ENCODE measurements at places on chromosomes 6 and 20.

- H3K27me3 ChIP-seq: peaks cover 4% of the 10 kb centered on the region
- no peak overlapping the region for H3K27ac ChIP-seq
- H3K4me3 ChIP-seq: no peak overlapping the region
- peaks cover 4% of the 10 kb centered on the region for H3K36me3 ChIP-seq
Observed at GRCh38 chr6:1645466-1646185, 35.9 kb downstream of the FOXC1 start.

- H3K4me1 ChIP-seq: peaks cover 5% of the 10 kb centered on the region
- no peak overlapping the region for H3K4me3 ChIP-seq
- H3K27me3 ChIP-seq: no peaks in the 10 kb centered on the region
- DNase-seq: no peak
- H3K27ac ChIP-seq: no peak overlapping the region
Observed at GRCh38 chr6:11412011-11412424, 125.5 kb upstream of the TMEM170B start.

- no peak for DNase-seq
- H3K4me3 ChIP-seq: no peak overlapping the region
- peaks cover 1% of the 10 kb centered on the region for H3K27me3 ChIP-seq
Observed at GRCh38 chr6:169589293-169589692, 112.5 kb downstream of the WDR27 start.

- H3K36me3 ChIP-seq: no peaks in the 10 kb centered on the region
- no peak overlapping the region for H3K4me3 ChIP-seq
- DNase-seq: no peak
Observed at GRCh38 chr6:151167034-151167433, 72.7 kb upstream of the AKAP12 start.

DNA sequence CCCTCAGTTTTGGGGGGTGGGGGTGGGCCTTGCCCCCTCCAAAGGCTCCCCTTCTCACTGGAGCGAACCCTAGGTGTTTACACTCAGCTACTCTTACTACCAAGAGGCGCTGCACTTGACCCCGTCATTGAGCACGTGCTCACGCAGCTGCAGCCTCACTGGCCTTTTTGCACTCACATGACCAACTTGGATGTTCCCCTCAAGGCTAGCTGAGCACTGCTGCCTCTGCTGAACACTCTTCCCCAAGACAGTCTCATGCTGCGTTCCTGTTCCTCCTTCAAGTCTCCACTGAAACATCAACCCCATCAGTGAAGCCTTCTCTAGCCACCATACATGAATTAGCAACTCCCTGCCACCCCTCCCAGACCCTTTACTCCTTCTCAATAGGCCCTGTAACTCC lies 4.0 kb downstream of the SOD2 start:
- peaks cover 4% of the 10 kb centered on the region for H3K27me3 ChIP-seq
- H3K27ac ChIP-seq: no peak overlapping the region
- H3K4me1 ChIP-seq: peaks cover 21% of the 10 kb centered on the region
- DNase-seq: no peak

- no peaks in the 10 kb centered on the region for H3K36me3 ChIP-seq
- H3K27ac ChIP-seq: no peak overlapping the region
- peaks cover 18% of the 10 kb centered on the region for H3K4me1 ChIP-seq
- no peak for DNase-seq
- H3K4me3 ChIP-seq: no peak overlapping the region
- H3K27me3 ChIP-seq: no peaks in the 10 kb centered on the region
Observed at GRCh38 chr6:44831002-44831610, 443.6 kb downstream of the CDC5L start.

DNA sequence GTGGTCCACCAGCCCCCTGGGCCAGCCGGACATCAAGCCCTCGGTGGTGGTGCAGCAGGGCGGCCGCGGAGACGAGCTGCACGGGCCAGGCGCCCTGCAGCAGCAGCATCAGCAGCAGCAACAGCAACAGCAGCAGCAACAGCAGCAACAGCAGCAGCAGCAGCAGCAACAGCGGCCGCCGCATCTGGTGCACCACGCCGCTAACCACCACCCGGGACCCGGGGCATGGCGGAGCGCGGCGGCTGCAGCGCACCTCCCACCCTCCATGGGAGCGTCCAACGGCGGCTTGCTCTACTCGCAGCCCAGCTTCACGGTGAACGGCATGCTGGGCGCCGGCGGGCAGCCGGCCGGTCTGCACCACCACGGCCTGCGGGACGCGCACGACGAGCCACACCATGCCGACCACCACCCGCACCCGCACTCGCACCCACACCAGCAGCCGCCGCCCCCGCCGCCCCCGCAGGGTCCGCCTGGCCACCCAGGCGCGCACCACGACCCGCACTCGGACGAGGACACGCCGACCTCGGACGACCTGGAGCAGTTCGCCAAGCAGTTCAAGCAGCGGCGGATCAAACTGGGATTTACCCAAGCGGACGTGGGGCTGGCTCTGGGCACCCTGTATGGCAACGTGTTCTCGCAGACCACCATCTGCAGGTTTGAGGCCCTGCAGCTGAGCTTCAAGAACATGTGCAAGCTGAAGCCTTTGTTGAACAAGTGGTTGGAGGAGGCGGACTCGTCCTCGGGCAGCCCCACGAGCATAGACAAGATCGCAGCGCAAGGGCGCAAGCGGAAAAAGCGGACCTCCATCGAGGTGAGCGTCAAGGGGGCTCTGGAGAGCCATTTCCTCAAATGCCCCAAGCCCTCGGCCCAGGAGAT lies 1.0 kb downstream of the POU3F2 start:
- H3K27me3 ChIP-seq: peaks cover 36% of the 10 kb centered on the region
- H3K27ac ChIP-seq: no peak overlapping the region
- peak; percentile 35 for DNase-seq
- H3K36me3 ChIP-seq: peaks cover 6% of the 10 kb centered on the region
- H3K4me1 ChIP-seq: peaks cover 35% of the 10 kb centered on the region

DNA sequence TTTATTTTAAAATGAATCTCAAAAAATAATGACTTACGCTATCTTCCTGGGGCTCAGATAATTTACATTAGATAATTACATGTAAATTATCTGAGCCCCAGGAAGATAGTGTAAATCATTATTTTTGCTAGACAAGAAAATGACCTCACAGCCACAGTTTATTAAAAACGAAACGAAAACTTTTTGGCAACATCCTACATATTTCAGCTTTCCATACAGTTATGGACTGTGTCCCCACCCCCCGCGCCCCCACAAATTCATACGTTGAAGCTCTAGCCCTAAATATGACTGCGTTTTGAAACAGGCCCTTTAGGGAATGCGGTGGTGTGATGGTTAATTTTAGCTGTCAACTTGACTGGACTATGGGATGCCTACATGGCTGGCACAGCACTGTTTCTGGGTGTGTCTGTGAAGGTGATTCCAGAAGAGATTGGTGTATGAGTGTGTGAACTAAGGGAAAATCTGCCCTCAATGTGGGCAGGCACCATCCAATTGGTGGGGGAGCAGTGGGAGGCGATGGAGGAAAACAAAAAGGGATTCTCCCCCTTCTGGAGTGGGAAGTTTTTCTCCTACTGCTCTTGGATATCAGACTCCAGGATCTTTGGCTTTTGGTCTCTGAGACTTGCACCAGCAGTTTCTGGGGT lies 52.6 kb downstream of the TRPC4AP start:
- H3K27ac ChIP-seq: no peak overlapping the region
- no peaks in the 10 kb centered on the region for H3K4me1 ChIP-seq
- peaks cover 17% of the 10 kb centered on the region for H3K36me3 ChIP-seq
- no peak overlapping the region for H3K4me3 ChIP-seq

DNA sequence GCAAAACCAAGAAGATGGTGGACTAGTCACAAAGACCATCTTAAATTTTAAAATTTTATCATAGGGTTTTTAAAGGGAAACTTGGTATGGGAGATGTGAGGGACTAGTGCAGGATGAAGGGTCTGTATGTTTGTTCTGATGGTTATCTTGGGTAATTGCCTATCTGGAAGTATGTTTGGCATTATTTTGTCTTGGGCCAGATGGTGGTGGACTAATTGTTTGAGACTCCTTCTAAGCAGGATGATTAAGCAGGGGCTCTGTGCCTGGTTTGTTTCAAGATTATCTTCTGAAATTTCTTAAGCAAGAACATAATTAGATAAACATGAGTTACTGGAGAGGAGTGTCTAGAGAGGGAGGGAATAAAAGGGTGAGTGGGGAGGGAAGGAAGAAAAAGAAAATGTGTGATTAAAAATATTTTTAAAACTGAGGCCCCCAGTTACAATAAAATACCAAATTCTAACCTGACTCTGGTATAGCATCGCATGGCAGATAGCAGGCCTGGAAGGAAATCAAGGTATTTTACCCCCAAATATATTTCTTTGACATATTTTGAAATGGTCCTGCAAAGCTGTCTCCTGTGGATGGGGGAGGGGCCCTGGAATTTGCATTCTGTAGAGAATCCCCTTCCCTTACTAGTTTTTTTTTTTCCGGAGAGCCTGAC lies 49.9 kb upstream of the FAM184A start:
- H3K4me3 ChIP-seq: no peak overlapping the region
- H3K27ac ChIP-seq: no peak overlapping the region
- H3K4me1 ChIP-seq: peaks cover 15% of the 10 kb centered on the region
- H3K27me3 ChIP-seq: peaks cover 3% of the 10 kb centered on the region
- no peaks in the 10 kb centered on the region for H3K36me3 ChIP-seq

DNA sequence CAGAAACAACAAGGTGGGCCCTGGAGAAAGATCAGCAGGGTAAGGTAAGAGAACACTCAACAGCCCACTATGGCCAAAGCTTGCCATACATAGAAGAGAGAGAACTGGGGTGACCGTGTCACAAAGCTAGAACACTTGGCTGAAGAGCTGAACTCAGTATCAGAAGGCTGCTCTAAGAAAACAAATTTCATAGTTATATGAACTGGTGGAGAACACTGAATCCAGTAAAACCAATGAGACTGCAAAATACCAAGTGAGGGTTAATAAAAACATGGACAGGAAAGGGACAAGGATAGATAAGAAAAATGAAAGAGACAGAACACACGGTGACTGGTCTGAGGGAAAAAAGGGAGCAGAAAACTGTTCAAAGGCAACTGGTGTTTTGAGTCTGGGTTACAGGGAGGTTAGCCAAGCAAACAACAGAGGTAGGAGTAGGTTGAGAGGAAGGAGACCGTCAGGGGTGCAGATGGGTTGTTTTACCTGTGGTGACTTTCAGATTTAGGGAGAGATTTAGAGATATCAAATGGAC lies 56.5 kb downstream of the GMDS start:
- H3K36me3 ChIP-seq: peaks cover 3% of the 10 kb centered on the region
- H3K4me3 ChIP-seq: no peak overlapping the region
- H3K4me1 ChIP-seq: peaks cover 4% of the 10 kb centered on the region
- H3K27me3 ChIP-seq: peaks cover 2% of the 10 kb centered on the region
- no peak for DNase-seq
- H3K27ac ChIP-seq: no peak overlapping the region

- DNase-seq: no peak
- no peak overlapping the region for H3K27ac ChIP-seq
- no peaks in the 10 kb centered on the region for H3K36me3 ChIP-seq
- H3K4me3 ChIP-seq: no peak overlapping the region
Observed at GRCh38 chr6:99434702-99435530, 9.8 kb upstream of the PNISR start.

GRCh38 chr20:21534453-21534852 lies 20.6 kb upstream of the NKX2-2 start:
- H3K27me3 ChIP-seq: peaks cover 1% of the 10 kb centered on the region
- DNase-seq: no peak
- peaks cover 10% of the 10 kb centered on the region for H3K4me1 ChIP-seq
- H3K4me3 ChIP-seq: no peak overlapping the region

DNA sequence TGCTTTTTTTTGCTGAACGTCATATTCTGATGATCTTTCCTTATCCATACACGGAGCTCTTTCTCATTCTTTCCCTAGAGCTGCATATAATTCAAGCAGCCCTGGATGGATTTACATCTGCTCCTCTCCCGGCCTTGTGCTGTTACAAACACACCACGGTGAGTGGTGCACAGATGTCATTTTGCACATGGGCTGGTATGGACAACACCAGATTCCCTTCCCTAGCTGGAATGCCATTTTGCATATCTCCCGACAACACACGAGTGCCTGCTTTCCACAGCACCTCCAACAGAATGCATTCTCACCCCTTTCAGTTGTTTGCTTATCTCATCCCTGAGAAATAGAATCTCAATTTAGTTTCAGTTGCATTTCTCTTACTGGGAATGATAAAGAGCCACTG lies 69.5 kb upstream of the AFDN start:
- DNase-seq: no peak
- peaks cover 8% of the 10 kb centered on the region for H3K36me3 ChIP-seq
- H3K4me3 ChIP-seq: no peak overlapping the region
- H3K27ac ChIP-seq: no peak overlapping the region
- H3K4me1 ChIP-seq: peaks cover 3% of the 10 kb centered on the region

- H3K4me1 ChIP-seq: no peaks in the 10 kb centered on the region
- no peak overlapping the region for H3K27ac ChIP-seq
- H3K27me3 ChIP-seq: no peaks in the 10 kb centered on the region
- no peaks in the 10 kb centered on the region for H3K36me3 ChIP-seq
- no peak for DNase-seq
- no peak overlapping the region for H3K4me3 ChIP-seq
Observed at GRCh38 chr6:102732898-102733297, 1339.4 kb downstream of the GRIK2 start.

- no peak overlapping the region for H3K27ac ChIP-seq
- no peaks in the 10 kb centered on the region for H3K4me1 ChIP-seq
- H3K27me3 ChIP-seq: no peaks in the 10 kb centered on the region
- no peak overlapping the region for H3K4me3 ChIP-seq
- no peak for DNase-seq
- H3K36me3 ChIP-seq: no peaks in the 10 kb centered on the region
Observed at GRCh38 chr6:67653561-67653960, 981.5 kb upstream of the ADGRB3 start.

- H3K4me3 ChIP-seq: no peak overlapping the region
- H3K27ac ChIP-seq: no peak overlapping the region
- H3K27me3 ChIP-seq: no peaks in the 10 kb centered on the region
- DNase-seq: no peak
Observed at GRCh38 chr6:117346142-117346930, 79.4 kb downstream of the ROS1 start.

- H3K27me3 ChIP-seq: no peaks in the 10 kb centered on the region
- H3K4me3 ChIP-seq: no peak overlapping the region
- H3K27ac ChIP-seq: no peak overlapping the region
- no peak for DNase-seq
- peaks cover 14% of the 10 kb centered on the region for H3K4me1 ChIP-seq
Observed at GRCh38 chr6:87675004-87675681, 26.9 kb downstream of the AKIRIN2 start.

DNA sequence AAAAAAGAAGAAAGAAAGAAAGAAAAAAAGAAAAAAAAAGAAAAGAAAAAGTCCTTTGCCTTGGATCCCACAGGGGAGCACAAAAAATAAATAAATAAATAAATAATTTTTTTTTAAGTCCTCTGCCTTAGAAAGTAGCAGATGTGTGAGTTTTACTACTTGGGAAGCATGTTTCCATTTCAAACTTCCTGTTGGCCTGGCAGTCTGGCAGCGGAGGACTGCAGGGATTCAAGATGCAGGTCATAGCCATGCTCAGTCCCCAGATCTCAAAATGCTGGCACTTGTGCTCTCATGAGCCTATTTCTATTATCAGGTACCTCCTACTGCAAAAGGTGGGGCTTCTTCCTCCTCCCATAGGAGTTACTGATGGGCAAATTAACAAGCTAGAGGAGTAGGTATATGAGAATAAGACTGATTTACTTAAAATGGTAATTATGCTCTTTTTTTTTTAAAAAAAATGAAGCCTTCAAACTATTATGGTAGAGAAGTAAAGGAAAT lies 54.2 kb upstream of the MAP7 start:
- no peak overlapping the region for H3K27ac ChIP-seq
- no peaks in the 10 kb centered on the region for H3K27me3 ChIP-seq
- H3K4me1 ChIP-seq: no peaks in the 10 kb centered on the region
- no peak for DNase-seq

GRCh38 chr6:168162366-168162765 lies 83.4 kb upstream of the FRMD1 start:
- peaks cover 3% of the 10 kb centered on the region for H3K36me3 ChIP-seq
- H3K4me1 ChIP-seq: peaks cover 2% of the 10 kb centered on the region
- no peak overlapping the region for H3K27ac ChIP-seq
- DNase-seq: no peak

Data from endothelial cell (in vitro differentiated cells).